ENCODE measurements at places on chromosomes 4 and X.

- no peak for DNase-seq
These were observed 476.9 kb upstream of the SLIT2 start for GRCh38 chr4:19774690-19775256.

DNA sequence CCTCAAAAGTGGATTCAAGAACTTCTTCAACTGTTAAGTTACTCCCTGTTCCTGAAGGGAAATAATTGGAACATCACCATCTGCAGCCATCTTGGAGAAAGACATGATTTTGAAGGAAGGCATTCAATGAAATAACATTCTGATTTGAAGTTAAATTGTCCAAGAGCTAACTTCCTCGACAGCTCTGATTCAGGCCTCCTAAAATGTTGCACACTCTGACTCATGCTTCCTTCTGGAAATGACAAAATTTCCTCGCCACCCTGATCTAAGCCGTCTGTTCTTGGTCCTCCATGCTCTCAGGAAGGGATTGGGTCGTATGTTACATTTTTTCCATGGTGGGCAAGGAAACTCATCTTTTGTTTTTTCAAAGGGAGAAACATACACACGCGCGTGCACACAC lies 496.9 kb upstream of the DIPK2B start:
- peak; percentile 15 for DNase-seq

- DNase-seq = no peak
These were observed 12.4 kb upstream of the TMPRSS11E start for GRCh38 chr4:68434836-68435235.

DNA sequence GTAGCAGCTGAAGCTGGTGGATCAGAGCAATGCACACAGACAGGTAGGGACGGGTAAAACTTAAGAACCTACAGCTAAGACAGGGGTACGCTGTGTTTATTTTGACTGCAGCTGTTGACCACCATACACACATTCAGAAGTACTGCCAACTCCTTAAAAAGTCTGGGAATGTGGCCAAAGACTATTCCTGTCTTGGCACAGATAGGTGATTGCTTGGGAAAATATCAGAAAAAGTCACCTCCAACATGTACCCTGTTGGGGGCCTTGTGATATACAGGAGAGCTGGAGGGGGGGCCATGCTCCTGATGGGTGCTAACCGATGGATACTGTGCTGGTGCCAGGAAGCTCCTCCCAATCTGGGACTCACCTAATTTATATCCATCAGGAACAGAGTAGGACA lies 121.2 kb downstream of the VCX2 start:
- DNase-seq = no peak

GRCh38 chr4:5888222-5889001 lies 4.5 kb downstream of the CRMP1 start:
- DNase-seq = no peak

- DNase-seq = no peak
These were observed 4.0 kb downstream of the CENPU start for GRCh38 chr4:184729946-184730345.

DNA sequence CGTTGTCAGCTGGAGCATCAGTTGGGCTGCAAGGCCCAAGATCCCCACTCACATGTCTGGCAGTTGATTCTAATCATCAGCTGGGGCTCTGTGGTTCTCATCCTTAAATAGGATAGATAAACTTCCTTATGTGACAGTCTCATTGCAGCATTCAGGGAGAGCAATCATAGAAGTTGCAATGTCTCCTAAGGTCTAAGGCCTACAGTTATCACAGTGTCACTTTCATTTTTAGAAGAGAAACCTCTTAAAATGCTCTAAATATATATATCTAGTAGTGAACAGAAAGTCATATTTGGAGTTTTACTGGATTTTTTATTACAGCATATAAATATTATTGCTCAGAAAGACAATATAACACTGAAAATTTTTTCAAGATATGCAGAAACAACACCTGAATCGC lies 226.0 kb upstream of the PPP1R2C start:
- no peak for DNase-seq

DNA sequence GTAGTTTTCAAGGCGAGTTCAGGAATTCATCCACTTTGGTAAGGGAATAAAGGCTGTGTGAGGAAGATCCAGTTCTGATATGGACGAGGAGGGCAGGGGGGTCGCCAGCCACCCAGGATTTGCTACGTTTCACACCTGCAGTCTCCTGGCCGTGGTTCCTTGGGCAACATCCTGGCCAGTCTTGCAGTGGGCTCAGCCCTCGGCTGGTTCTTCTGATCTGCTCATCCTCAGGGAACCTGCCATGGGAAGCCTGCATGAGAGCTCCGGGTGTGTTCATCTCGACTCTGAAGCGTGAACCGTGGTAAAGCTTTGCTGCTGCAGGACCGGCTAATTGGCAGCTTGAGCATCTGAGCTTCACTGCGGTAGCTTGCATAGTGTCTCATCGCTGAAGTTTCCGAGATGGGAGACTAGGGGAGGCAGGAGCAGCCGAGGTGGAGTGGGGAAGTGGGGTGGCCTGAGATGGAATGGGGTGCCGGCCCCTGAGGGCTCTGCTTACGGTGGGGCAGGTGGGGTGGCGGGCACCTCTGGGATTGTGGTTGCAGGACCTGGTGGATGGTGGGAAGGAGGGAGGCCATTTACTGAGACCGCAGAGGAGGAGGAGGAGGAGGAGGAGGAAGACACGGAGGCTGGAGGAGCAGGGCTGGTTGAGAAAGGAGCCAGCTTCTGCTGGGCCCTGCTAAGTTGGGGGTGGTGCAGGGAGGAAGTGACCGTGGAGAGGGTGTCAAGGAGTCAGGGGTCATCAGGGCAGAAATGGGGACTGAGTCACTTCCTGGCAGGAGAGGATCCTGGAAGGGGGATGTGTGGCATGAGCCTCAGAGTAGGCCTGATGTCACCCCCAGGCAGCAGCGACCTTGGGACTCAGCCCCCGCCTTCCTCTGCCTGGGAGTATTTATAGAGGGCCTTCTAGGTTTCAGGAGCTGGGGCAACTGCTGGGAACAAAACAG lies 213.1 kb upstream of the PSAPL1 start:
- DNase-seq = peak; percentile 61

DNA sequence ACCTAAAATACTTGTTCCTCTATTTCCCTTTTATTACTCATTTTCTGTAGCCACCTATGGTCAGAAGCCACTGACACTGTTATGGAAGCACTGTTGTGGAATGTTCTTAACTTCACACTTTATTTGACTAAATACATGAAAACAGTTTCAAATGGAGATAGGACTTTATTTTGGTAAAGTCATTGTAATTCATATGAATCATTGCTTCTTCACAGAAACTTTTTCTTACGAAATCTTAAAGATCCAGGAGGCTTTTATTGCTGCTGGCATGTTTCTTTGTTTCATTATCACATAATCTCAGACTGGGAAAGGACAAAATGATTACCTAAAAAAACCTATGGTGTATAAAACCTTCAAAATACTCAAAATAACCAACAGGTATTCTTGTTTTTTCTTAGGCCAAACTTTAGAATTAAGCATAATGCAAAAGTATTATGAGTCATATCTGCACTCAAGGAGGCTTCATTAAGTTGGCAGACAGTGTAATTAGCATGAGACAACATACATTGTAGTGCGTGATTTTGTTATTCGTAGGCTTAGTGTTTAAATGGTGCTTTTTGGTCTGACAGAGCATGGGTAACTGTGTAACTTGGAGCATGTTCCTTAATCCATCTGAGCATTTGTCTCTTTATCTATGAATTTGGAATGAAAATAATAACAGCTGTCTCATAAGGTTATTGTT lies 58.0 kb downstream of the SH3BGRL start:
- no peak for DNase-seq

DNA sequence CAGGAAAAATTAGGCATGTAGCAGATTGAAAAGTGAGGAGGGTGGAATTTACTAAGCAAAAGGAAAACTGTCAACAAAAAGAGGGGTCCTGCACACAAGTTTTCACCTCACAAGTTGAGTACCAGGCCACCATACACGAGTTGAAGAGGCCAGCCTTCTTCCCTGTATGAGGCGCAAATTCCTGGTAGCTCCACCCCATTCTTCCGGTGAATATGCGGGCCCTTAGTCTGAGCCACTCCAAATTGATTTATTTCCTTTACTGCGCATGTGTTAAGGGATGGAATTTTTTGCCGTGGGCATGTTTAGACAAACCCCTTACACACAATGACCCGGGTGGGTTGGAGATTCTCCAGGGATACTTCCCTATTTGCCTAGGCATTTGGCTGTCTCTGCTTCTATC lies 942.1 kb upstream of the GRIA3 start:
- DNase-seq = no peak

- DNase-seq = no peak
These were observed 109.2 kb downstream of the NSUN7 start for GRCh38 chr4:40858962-40859361.

DNA sequence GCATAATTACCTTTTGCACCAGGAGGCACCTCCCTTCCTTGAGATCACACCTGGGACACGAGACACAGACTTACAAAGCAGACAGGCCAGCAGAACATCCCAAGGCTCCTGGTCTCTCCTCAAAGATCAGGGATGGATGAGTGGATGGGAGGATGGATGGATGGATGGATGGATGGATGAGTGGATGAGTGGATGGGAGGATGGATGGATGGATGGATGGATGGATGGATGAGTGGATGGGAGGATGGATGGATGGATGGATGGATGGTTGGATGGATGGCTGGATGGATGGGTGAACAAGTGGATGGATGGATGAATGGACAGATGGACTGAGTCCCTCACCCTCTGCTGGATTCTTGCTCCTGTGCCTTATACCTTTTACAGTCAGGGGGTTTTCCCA lies 364.0 kb downstream of the BCOR start:
- DNase-seq = no peak

GRCh38 chr4:37567836-37568235 lies 118.3 kb downstream of the RELL1 start:
- DNase-seq = no peak

DNA sequence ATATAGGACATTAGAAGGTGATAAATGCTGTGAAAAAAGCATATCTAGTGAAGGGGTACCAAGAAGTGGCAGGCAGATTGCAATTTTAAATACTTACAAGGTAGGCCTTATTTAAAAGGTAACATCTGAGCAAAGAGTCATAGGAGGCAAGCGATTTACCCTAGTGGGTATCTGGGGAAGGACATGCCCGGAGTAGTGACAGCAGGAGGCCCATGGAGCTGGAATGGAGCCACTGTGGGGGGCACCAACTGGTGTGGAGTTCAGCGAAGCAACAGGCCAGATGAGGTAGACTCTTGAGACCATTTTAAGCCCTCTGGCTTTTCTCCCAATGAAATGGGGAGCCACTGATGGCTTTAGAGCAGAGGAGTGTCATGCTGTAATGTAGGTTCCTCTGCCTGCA lies 37.3 kb downstream of the SEC24D start:
- no peak for DNase-seq

DNA sequence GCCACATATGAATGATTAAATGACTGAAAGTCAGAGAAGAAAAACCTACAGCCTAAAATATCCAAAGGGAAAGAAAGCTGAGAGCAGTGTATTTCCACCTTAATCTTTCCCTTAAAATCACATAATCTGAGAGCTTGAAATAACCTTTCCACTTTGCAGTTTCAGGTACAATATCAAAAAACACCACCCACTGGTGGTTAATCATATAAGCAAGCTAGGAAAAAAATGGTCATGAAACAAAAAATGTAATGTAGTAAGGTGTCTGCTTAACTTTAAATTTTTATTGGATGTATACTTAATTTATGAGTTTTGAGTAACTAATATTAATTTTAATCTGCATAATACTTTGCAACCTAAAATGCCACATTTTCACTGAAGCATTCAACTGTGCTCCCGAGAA lies 3.2 kb downstream of the PRDM5 start:
- DNase-seq = no peak

DNA sequence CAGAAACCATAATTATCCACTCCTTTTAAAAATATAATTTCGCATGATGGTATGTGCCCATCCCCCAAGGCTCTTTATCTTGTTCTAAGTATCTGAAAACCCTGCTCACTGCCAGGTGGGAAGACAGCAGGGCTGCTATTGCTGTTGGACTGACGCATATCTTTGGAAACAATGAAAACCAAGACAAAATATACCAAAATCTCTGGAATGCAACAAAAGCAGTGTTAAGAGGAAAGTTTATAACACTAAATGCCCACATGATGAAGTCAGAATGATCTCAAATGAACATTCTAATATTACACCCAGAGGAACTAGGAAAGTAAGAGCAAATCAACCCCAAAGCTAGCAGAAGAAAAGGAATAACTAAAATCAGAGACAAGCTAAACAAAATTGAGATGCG lies 162.0 kb downstream of the FAM47B start:
- DNase-seq = no peak

DNA sequence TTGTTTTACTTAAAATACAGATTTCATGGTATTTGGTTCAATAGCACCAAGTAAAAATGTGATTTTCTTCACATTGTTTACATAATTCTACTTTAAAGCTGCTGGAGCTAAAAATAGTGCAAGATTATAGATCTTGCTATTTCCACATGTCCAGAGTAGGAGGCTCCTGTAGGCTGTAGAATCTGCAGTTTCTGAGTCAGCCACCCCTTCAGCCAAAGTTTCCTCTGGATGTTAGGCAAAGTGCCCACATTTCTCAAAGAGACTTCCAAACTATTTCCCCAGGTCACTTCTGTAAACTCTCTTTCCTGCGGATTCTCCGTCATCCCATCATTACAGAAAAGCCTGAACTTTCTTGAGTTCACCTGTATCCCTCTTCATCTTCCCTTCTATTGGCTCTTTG lies 342.5 kb upstream of the FSTL5 start:
- DNase-seq = no peak

DNA sequence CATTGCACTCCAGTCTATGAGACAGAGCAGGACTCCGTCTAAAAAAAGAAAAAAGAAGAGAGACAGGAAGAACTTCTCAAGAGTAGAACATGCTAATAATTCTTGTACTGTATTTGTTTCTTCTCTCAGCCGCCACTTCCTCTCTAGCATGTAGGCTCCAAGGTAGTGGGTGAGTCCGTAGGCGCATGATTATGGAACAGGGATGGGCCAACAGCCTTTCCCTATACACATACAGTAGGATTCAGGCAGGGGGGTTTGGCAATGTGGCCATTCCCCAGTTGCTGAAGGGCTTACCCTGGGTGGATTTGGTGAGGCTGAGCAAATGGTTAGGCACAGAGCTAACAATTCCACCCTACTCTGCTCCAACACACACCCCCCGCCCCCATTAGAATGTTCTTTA lies 35.0 kb upstream of the APLN start:
- no peak for DNase-seq

- DNase-seq = no peak
These were observed 452.9 kb upstream of the EPHA5 start for GRCh38 chr4:66123190-66123589.

GRCh38 chrX:113512700-113513395 lies 672.2 kb upstream of the AMOT start:
- peak; percentile 47 for DNase-seq

GRCh38 chr4:78137532-78137931 lies 80.4 kb downstream of the FRAS1 start:
- DNase-seq = no peak

- DNase-seq = no peak
These were observed 112.2 kb downstream of the DHX15 start for GRCh38 chr4:24472161-24472510.

DNA sequence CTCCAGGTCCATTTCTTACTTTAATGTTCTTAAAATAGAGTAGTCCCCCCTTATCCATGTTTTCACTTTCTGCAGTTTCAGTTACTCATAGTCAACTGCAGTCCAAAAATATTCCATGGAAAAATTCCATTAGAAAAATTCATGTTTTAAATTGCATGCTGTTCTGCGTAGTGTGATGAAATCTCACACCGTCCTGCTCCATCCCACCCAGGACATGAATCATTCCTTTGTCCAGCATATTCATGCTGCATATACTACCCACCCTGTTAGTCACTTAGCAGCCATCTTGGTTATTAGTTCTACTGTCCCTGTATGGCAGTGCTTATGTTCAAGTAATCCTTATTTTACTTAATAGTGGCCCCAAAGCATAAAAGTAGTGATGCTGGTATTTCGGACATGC lies 5.4 kb upstream of the PDLIM5 start:
- DNase-seq = no peak
